ENCODE measurements at places on chromosomes 11 and 22. TPM values are rescaled to one million over a fixed set of nuclear protein-coding genes. Genes with fewer than 3 reads are reported as not detected.
A peak's percentile ranks its signal among the peaks of the same experiment; 100 is the strongest.

- no peak for DNase-seq
- H3K27me3 ChIP-seq: no peaks in the 10 kb centered on the region
- H3K4me3 ChIP-seq: no peak overlapping the region
- no peaks in the 10 kb centered on the region for H3K36me3 ChIP-seq
Observed at GRCh38 chr11:76562541-76562940, 108.0 kb downstream of the LRRC32 start.

GRCh38 chr11:2342981-2343380 is 34.1 kb upstream of the CD81 start:
- H3K27ac ChIP-seq: no peak overlapping the region
- H3K36me3 ChIP-seq: no peaks in the 10 kb centered on the region
- H3K4me3 ChIP-seq: no peak overlapping the region

GRCh38 chr11:10155793-10156490 is 138.1 kb downstream of the SBF2 start:
- no peak for DNase-seq
- no peak overlapping the region for H3K4me3 ChIP-seq
- no peaks in the 10 kb centered on the region for H3K27me3 ChIP-seq
- peaks cover 6% of the 10 kb centered on the region for H3K36me3 ChIP-seq
- H3K27ac ChIP-seq: no peak overlapping the region

GRCh38 chr22:44024288-44024921 is at the start of gene PARVB:
Gene PARVB (plus strand): TSS chr22:44024302. CDS start chr22:44024340, 38 bp downstream.
- H3K27ac ChIP-seq: no peak within 1 kb of the TSS
- peak within 1 kb of the TSS; percentile 40 for H3K4me3 ChIP-seq
- peaks cover 42% of the 10 kb centered on the region for H3K4me1 ChIP-seq
- peaks cover 4% of the 10 kb centered on the region for H3K27me3 ChIP-seq
- DNase-seq: peak; percentile 49

DNA sequence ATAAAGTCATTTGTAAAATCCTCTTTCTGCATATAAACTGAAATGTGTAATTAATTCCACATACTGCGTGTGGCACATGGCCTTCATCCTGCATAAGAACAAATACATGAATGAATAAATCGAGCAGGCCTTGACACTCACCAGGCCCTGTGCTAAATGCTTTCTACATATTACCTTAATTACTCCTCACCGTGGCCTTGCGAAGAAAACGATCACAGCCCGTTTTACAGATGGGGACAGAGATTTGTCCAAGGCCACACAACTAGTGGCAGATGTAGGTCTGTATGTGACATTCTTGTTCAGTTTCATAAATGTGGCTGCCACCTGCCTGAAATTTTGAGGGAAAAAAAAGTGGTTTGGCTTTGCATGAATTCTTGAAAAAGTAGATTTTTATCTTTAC is 5.8 kb upstream of the CCND1 start:
- H3K4me3 ChIP-seq: no peak overlapping the region
- H3K27ac ChIP-seq: no peak overlapping the region

GRCh38 chr22:43985532-43985931 is 30.3 kb downstream of the SAMM50 start:
- no peak overlapping the region for H3K4me3 ChIP-seq
- peaks cover 64% of the 10 kb centered on the region for H3K36me3 ChIP-seq
- H3K4me1 ChIP-seq: no peaks in the 10 kb centered on the region
- H3K27ac ChIP-seq: no peak overlapping the region

Gene KDM2A
- 71.5 TPM for polyA plus RNA-seq

Gene RNF214
- polyA plus RNA-seq: 23.1 TPM

Gene SCGB1D2
- not detected for polyA plus RNA-seq

Gene KCTD14
- polyA plus RNA-seq: 3.2 TPM

Gene PLAAT4
- polyA plus RNA-seq: 11.6 TPM

Gene SLC22A6
- 12.2 TPM for polyA plus RNA-seq
